ENCODE measurements at places on chromosomes 2 and 18.

DNA sequence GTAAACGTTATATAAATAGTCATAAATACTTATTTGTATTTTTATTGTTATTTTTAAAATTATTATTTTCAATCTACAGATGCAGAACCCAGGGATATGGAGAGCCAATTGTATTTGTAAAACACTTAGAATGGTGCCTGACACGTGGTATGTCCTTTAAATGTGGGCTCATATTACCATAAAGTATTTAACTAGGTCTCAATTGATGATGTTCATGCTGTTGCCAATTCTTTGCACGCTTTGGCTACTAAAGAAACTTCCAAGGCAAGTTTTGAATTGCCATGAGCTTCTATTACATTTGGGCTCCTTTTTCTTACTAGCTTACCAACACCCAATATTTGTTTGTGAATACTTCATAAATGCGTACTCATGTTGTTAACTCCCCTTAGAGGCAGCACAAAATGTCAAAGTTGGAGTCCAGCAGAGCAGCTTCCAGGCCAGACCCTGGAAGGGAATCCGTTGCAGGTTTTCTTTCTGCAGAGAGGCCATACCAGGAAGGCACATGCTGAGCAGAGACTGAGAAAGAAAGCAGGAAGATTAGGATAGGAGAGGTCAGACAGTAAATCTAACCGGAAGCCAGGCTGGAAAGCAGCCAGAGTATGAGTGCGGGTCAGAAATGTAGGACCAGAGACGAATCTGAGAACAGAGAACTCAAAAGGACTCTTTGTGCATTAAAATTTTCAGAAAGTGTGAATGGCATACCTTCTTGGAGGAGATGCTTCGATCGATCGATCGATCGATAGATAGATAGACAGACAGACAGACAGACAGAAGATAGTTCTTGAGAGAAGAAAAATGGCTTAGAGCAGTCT is 4.2 kb upstream of the NOSTRIN start:
- DNase-seq, result no peak

DNA sequence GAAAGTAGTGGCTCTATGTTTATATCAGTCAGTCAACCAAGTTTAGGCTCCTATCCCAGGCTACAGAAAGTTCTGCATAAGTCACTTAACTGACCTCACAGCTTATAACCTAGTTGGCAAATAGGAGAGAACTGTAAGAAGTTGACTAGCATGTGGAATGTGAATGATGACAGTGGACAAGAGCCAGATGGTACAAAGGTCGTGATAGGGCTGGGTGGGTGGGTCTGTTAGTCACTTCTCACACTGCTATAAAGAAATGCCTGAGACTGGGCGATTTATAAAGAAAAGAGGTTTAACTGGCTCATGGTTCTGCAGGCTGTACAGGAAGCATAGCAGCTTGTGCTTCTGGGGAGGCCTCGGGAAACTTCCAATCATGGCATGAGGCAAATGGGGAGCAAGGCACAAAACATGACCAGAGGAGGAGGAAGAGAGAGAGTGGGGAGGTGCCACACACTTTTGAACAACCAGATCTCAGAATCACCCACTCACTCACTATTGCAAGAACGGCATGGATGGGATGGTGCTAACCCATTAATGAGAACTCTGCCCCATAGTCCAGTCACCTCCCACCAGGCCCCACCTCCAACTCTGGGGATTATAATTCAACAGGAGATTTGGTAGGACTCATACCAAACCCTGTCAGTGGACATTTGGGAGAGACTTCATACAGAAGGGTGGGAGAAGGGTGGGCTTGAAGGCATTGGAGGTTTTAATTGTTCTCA is 68.8 kb downstream of the LTBP1 start:
- DNase-seq, result no peak

DNA sequence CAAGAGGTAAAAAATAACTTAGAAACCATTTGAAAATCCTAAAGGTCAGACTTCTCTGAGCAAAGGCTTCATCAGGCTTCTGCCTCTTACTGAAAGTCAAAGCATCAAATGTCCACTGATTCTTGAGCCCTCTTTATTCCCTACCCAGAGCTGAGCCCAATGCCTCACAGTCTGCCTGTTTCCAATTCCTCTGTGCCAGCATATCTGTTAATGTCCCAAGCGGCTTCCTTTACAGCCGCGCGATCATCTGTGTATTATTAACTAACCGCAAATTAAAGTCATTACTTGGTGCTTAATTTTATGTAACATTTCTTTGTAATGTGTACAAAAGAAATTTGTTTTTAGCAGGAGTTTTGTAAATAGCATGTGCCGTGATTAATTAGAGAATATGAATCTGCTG is 418.8 kb upstream of the HNRNPA3 start:
- DNase-seq, result no peak

GRCh38 chr2:59968441-59968840 is 585.0 kb downstream of the BCL11A start:
- DNase-seq, result no peak

- DNase-seq, result no peak
Observed at GRCh38 chr2:177148477-177149154, 64.0 kb upstream of the HNRNPA3 start.

- DNase-seq, result no peak
Observed at GRCh38 chr2:133171393-133172004, 396.8 kb downstream of the NCKAP5 start.

DNA sequence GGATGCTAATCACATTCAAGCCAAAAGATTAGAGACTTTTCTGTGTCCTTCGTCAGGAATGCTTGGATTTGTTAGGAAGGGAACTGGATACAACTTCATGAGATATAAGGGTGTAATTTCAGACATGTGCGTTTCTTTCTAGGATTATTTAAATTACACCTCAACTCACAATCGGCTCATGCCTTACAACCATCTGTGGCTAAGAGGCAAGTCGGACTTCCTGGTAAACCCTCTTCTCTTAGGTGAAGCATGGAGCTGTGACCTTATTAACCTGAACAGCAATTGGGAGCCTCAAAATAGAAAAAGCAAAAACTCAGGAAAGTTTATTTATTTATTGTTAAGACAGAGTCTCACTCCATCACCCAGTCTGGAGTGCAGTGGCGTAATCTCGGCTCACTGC is 61.8 kb downstream of the SEMA4F start:
- DNase-seq, result peak; percentile 21

- no peak for DNase-seq
Observed at GRCh38 chr2:150647943-150648342, 160.5 kb upstream of the RND3 start.

- no peak for DNase-seq
Observed at GRCh38 chr2:43142921-43143438, 83.4 kb downstream of the ZFP36L2 start.
